ENCODE measurements at places on chromosomes 7 and 10. TPM values are rescaled to one million over a fixed set of nuclear protein-coding genes. Genes with fewer than 3 reads are reported as not detected.

The HTR5A gene
- total RNA-seq: not detected

- no peak for DNase-seq
These were observed 69.0 kb downstream of the DKK1 start for GRCh38 chr10:52383088-52383487.

DNA sequence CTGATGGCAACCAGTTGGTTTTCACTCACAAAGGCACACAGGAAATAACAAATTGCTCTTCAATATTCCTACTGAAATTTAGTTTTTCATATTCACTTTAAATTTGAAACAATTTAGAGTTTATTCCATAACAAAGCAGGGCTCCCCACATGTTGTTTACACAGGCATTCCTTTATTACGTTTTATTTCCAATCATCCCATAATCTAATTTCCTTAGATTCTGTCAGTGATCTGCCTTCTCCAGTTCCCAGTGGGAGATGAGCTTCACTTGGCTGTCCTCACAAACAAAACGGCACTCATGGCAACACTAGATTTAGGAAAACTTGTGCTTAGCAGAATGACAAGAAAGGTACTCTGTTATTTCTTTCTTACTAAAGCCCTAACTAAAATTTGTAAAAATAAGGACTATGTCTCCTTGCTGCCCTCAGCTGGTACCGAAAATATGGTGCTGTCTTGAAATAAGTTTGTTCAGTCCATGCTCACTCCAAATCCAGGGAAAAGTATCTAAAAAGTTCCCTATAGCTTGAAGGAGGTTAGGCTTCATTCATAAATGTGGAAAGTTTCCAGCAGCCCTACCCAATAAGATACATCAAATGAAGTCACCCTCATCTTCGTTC, 23.0 kb downstream of the PHYH start:
- no peak for DNase-seq

GRCh38 chr7:28623105-28623730, 210.9 kb downstream of the CREB5 start:
- no peak for DNase-seq

- no peak for DNase-seq
These were observed 33.6 kb downstream of the PDE1C start for GRCh38 chr7:32036557-32036956.

- no peak for DNase-seq
These were observed 174.9 kb downstream of the LRMDA start for GRCh38 chr10:75606203-75606779.

GRCh38 chr7:113805976-113806375, 112.8 kb downstream of the PPP1R3A start:
- no peak for DNase-seq

DNA sequence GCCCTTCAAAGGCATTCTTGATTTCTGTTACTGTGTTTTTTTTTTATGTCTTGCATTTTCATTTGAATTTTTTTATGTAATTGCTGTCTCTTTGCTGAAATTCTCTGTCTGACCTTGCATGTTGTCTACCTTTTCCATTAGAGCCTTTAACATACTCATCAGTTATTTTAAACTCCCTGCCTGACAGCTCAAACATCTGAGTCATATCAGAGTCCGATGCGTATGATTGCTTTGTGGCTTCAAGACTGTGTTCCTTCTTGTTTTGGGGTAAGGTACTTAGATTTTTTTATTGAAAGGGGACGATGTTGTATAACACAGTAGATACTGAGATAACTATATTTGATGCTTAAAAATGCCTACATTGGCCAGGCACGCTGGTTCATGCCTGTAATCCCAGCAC, 9.7 kb upstream of the TARP start:
- DNase-seq: no peak

- no peak for DNase-seq
These were observed 266.3 kb downstream of the KCND2 start for GRCh38 chr7:120539321-120539720.

DNA sequence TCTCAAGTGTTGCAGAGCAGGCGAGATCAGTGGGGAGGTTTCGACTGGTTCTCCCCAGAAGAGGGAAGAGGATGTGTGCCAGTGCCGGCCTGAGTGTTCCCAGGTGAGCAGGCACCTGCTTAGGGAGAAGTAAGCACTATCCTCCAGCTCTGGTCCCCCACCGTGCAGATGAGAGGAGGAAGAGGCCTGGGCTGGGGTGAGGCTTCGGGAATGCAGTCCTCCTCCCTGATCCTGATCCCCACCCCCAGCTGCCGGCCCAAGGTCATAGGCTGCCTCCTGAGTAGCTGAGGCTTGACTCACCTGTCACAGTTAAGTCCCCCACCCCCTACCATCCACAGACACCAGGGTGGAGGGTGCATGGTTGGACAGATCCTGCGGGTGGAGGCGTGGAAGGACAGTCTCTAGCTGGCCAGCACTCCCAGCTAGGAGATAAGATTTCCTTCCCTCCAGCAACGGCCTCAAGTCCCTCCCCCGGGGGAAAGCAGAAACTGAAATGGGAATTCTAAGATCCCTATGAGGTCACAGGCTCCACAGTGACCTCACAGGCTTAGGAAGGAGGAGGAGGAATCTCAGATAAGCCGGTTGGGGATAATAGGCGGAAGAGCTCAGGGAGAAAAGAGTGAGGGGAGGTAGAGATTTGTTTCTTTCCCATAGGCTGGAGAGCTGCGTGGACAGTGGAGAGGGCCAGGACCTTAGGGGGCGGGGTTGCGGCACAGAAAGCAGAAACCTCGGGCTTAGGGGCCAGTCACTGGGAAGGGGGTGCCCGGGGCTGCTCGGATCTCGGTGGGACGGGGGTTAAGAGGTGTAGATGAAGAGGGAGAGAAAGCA, 1.0 kb downstream of the LRCH4 start:
- peak; percentile 41 for DNase-seq

DNA sequence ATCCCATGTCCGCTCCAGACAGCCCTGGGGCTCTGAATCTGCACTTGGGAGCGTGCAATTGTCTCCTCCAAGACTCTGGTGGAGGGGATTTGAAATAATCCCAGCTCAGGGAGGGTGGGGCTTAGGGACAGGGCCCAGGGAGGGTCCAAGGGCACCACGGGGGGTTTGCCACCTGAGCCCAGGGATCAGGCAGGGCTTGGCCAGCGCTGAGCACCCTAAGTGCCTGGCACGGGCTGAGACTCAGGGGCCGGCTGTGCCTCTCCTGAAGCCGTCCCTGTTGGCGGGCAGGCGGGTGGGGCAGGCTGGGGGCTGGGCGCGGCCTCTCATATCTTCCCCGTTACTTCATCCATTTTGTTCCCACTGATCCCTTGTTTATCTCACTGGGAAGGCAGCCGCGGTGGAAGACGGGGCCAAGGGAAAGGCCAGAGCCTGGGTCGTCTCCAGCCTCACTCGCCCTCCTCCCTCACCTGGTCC, 41.8 kb upstream of the ELN start:
- DNase-seq: no peak

DNA sequence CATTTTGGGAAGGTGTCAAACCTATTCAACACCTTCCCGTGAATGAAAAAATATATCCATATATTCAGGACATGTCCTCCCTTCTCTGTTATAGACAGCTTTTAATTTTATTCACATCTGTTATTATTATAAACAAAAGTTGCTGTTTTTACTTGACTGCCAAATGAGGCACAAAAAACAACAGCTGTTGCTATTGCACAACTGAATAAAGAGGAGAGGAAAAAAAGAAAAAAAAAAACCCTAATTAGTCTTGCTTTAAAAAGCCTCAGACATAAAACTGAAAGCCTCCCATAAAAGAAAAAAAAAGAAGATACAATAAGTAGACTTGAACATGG, 153.4 kb downstream of the BMPER start:
- DNase-seq: no peak

GRCh38 chr10:6739530-6740174, 159.6 kb upstream of the PRKCQ start:
- DNase-seq: no peak

- DNase-seq: peak; percentile 49
These were observed 29.1 kb downstream of the NUDCD3 start for GRCh38 chr7:44461387-44461786.

All from natural killer cell (primary cell).